GM04504 (cell line): ENCODE measurements at places on chromosomes 1 and 21.
A peak's percentile ranks its signal among the peaks of the same experiment; 100 is the strongest.

- DNase-seq: no peak
Measured at GRCh38 chr1:53934170-53934765, 11.2 kb downstream of the IFT25 start.

- no peak for DNase-seq
Measured at GRCh38 chr21:29568020-29568697, 269.4 kb downstream of the BACH1 start.

DNA sequence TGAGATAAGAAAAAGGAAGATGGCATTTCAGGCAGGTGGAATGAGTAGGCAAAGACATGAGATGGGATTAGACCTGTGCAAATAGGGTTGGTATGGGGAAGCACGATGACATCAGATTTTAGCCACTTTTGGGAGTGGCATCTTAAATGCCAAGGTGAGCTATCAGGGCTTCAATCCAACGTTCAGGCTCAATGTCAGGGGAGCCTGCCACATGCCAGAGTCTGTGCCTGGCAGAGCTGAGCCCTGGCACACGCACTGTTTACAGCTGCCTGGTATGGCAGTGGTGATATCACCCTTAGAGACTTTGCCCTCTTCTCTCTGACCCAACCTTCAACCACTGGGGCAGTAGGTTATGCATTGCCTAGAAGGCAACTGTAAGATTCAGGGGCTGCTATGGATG lies 1.1 kb upstream of the GUCA2B start:
- DNase-seq: no peak

DNA sequence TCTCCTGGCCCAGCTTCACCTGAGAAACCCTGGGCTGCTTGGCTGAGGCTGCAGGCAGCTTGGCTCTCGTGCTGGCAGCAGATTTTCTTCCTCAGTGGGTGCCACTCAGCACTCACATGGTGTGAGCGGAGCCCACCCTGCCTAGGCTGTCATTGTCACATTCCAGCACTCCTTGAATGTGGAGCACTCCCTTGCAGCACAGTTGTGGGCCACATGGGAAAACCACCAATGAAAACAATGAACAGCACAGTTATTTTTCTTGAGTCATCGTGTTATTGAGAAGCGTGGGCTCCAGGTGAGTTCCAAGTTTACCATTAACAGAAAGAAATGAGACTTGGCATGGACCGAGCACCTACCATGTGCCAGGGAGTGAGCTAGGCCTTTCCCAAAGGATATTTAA lies 27.2 kb upstream of the TRIM67 start:
- no peak for DNase-seq

- no peak for DNase-seq
Measured at GRCh38 chr1:202274611-202275010, 67.1 kb downstream of the UBE2T start.

DNA sequence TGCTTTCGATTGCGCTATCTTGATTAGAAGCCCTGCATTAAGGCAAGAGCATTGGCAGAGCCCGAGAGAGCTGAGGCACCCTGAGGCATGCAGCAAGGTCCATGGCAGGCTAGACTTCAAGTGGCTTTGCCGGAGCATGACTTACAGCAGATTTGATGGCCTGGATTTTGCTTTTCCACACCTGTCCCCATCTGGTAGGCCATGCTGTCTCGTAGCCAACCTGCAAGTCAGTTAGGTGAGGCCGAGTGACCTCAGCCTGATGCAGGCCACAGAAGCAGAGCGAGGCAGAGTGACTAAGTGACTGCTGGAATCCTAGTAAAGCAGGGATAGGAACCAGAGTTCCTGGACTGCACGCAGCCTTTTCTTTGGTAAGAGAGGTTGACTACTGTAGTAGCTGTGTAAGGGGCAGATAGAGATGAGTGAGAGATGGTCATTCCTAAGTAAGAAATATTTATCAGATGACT lies 148.9 kb downstream of the PBX1 start:
- peak; percentile 67 for DNase-seq

GRCh38 chr1:169468982-169469381 lies 16.8 kb downstream of the SLC19A2 start:
- no peak for DNase-seq

DNA sequence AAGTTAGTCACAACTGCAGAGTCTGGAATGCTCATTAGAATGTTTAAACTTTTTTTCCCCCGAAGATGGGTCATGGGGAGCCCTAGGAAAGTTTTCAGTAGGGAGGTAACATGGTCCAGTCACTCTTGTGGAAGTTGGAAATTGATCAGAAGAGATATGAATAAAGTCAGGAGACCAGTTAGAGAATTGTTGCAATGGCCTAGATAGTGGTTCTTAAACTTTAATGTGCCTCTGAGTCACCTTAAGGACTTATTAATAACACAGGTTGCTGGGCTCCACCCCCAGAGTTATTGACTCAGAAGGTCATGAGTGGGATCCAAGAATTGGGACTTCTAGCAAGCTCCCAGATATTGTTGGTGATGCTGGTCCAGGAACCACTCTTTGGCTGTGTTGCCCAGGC lies 3.2 kb upstream of the TFAP2E start:
- DNase-seq: no peak

DNA sequence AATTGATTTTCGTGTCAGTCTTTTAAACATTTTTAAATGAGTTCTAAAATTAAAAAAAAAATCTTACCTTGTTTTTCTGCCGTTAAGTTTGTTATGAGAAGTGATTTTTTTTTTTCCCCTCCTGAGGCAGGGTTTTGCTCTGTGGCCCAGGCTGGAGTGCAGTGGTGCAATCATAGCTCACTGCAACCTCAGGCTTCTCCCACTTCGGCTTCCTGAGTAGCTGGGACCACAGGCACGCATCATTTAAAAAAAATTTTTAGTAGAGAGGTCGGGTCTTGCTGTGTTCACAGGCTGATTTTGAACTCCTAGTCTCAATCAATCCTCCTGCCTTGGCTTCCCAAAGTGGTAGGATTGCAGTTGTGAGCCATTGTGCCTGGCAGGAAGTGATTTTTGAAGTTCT lies 41.1 kb downstream of the MTR start:
- no peak for DNase-seq

DNA sequence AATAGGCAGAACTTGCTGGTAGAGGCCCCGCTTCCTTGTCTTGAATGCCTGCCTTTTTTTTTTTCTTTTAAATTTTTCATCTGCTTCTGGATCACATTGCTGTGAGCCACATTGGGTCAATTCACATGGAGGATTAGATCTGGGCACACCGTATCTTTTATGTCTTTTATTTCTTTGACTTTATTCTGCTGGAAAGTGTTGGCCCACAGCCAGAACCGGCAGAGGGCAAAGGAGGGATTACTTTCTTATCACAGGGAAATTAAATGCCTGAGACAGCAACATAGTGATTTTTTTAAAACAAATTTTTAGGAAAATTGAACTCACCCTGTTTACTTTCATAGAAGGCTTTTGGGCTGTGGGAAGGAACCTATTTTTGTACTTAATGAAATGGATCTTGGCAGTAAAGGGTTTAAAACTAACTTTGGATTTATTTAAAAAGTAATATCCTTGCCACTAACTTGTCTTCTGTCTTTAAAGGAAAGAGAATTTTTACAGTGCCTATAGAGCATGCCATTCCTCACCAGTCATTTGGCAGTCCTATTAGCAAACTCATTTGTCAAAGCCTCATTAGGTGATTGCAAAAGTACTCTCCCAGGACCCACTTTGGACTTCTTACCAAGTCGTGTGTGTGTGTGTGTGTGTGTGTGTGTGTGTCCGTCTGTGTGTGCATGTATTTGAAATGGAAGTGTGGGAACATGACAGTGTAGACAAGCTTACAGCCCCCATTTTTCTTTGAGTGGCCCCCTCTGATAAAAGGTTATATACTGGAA lies 68.4 kb downstream of the ST6GALNAC3 start:
- no peak for DNase-seq

DNA sequence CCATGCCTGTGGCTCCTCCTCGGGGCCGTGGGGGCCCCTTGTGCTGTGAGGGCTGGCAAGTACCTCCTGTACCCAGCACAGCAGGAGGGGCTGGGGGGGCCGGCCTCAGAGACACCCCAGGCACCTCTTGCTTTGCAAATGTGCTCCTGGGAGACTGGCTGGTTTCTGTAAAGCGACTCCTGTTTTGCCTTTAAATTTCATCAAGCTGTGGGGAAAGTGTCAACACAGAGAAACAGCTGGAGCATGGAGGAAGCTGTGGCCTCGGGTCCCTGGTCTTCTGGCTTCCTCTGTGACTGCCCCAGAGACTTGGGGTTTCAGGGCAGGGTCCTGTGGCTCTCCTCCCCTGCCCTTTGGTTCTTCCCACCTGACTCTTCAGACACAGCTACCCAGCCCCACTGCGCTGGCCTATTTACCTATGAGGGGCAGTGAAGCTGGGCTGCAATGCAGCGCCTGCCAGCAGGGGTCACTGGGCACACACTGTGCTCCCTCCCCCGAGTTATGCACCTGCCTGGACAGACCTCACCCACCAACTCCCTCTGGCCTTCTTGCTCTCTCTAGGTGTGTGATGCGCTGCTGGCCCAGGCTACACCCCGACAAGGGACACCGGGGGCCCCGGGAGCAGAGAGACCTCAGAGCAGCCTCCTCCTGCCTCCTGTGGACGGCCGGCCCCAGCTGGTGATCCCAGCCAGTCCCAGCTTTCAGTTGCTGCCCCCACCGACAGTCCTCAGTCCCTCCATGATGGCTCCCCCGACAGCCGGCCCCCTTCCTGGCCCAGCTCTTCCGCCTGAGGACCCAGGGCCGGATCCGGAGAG lies 17.6 kb upstream of the PEX10 start:
- no peak for DNase-seq
